Activated T-cell treated with anti-CD3 and anti-CD28 coated beads, Interleukin-2, amount 50 U/mL, for 72 hours (primary cell): ENCODE measurements at places on chromosomes 6 and 20. TPM values are rescaled to one million over a fixed set of nuclear protein-coding genes. Genes with fewer than 3 reads are reported as not detected.

DNA sequence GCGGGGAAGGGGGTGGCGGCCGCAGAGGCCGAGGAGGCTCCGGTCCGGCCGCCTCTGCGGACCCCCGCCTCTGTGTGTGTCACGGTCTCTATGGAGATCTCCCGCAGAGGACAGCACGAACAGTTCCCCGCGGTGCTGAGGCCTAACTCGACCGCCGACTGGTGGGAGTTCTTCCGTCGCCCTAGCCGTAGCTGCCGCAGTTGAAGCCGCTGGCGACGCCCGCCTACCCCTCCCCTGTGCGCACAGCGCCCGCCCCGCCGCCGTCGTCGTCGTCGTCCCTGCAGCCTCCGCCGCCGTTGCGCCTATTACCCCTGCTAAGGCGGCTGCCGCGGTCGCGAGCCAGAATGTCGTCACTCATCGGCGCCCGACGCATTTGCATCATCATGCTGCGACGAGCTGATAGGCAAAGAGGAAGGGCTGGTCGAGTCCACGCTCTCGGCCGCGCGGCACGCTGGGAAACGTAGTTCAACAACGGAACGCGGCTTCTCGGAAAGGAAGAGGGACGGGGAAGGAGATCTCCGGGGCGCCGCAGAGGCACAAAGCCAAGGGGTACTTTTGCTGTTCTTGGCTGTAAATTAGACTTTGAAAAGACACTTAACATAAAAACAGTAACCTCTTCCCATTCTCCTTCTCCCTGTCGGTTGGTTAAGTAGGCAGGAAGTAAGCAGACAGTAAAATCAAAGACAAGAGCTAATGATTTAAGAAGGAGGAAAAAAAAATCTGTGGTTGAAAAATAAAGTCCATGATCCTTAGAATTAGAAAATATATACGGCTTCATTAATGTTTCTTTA is at the start of gene NUP153:
TSS of gene NUP153 (minus strand) at position 346 of the 791 bp plus-strand sequence. CDS start 538 bp downstream, outside the sequence.
- peak; percentile 99 for DNase-seq

DNA sequence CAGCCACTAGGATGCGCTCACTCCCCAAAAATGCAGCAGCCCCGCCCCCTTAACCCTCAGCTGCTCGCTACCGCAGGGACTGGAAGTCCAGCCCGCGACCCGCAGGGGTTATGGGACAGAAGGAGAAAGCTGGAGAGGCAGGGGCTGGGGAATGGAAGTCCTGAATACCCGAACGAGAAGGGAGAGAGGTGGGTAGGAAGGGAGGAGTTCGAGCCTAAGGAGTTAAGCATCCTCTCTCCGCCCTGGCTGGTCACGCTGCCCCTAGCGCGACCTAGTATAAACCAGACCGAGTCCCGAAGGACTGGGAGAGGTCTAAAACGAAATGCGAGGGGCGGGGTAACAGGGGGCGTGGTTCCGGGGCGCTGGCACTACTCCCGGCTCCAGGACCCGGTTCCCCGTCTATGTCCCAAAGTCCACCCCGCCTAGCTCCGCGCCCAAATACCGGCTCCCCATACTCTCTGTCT is 448 bp upstream of the DDAH2 start:
- peak; percentile 81 for DNase-seq

GRCh38 chr6:152478377-152479010 is 158.7 kb downstream of the SYNE1 start:
- DNase-seq: no peak

DNA sequence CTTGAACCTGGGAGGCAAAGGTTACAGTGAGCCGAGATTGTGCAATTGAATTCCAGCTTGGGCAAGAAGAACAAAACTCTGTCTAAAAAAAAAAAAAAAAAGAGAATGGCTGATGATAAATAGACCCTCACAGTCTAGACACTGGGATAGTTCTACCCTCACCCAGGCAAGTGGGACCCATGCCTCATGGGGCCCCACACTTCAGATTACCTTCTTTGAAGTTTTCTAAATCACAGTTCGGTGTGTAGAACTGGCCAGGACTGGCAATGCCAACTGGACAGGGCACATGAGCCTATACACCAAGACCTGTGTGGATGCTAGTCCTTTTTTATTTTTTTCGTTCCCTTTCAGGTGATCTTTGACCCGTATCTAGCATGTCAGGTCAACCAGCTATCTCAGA is 24.3 kb upstream of the VIP start:
- no peak for DNase-seq

DNA sequence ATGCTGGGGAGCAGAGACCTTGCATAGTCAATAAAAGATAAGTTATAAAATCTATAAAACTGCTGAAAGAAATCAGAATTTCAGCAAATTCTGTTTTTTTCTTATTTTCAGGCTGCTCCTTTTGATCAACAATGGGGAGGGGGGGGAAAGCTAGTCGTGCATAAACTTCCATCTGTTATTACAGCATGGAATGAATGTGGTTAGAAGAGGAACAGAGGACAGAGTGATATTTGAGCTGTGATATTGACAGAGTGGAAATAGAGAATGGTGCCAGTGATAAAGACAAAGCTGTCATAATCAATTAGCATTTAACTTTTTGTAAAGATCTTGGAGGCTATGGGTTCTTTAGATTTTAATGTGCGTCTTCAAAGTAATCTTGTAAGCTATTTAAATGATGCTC is 43.4 kb upstream of the QKI start:
- DNase-seq: no peak

GRCh38 chr6:70790483-70791224 is 123.0 kb downstream of the SMAP1 start:
- DNase-seq: no peak

- no peak for DNase-seq
Measured at GRCh38 chr6:6418421-6418820, 98.0 kb upstream of the F13A1 start.

DNA sequence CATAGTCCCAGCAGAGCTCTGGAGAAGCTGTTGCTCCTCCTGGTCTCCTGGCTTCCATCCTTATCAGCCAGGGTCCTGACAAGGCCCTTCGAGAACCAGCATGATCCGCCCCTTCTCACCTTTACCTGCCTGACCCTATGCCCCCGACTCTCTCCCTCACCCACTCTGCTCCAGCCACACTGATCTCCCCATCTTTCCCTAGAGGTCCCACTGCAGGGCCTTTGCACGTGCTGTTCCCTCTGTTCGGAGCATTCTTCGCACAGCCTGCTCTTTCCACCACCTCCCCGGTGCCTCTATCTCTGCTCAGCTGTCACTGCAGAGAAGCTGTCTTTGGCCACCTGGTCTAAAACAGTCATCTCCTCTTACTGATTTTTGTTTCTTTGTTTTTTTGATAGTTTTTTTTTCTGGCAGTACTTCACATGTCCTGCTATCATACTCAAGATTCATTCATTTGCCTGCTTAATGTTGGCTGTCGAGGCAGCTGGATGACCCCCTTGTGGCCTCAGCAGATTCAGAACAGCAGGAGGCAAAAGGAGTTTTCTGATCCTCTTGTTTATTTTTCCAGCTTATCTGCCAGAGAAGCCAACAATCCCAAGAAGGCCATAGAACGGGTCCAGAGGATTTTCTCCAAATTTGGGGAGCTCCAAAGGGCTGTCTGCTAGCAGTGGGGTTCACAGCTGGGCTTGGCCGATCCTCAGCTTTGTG is 1.6 kb upstream of the PTGIS start:
- no peak for DNase-seq

GRCh38 chr6:89564752-89565427 is 73.7 kb downstream of the LYRM2 start:
- DNase-seq: no peak

DNA sequence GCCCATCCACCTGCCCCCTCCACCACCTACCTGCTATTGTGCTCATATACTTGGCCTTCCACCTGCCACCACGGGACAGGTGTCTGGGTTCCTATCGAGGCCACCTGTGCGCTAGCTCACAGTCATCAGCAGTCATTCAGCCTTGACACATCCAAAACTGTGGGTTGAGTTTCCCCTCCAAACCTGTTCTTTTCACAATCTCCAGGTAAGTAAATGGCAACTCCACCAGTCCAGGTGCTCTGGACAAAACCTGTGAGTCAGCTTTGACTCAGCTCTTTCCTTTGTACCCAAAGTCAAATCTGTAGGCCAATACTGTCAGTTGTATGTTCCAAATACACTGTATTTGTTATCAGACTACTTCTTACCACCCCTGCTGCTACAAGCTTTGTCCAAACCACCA is 52.6 kb downstream of the SPTLC3 start:
- no peak for DNase-seq

GRCh38 chr6:165268987-165269386 is 40.4 kb downstream of the C6orf118 start:
- no peak for DNase-seq

GRCh38 chr6:109358204-109358603 is 24.1 kb downstream of the CD164 start:
- DNase-seq: no peak

DNA sequence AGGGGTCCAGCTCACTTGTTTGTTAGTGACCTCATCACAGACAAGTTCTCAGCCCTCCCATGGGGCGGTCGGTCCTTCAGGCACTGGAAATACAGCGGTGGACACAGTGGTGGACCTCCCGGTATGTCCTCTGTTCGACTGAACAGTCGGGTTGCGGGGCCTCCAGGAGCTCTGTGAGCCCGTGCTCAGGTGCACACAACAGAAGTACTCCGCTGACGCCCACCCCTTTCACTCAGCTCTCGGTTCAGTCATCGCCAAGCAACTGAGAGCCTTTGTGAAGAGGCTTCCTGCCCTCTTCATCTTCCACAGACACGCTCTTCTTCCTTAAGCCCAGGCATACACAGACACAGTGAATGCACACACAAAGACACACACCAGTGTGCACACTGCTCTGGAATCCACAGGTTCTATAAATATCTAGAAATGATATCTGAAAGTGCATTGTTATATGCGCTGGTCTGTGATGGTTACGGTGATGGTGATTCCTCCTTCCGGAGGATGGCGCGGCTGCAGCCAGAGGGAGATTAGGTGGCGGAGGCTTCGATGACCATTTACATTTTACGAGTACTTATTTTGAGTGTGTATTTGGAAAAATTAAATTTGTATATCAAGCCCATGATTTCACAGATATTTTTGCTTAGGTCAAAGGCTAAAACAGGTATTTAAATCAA is 46.8 kb upstream of the BHLHE23 start:
- DNase-seq: no peak

- DNase-seq: no peak
Measured at GRCh38 chr20:50221501-50222308, 31.1 kb downstream of the CEBPB start.

- peak; percentile 66 for DNase-seq
Measured at GRCh38 chr20:50569864-50570836, 60.0 kb downstream of the PTPN1 start.

GRCh38 chr6:113276601-113277000 is 580.5 kb upstream of the MARCKS start:
- no peak for DNase-seq

DNA sequence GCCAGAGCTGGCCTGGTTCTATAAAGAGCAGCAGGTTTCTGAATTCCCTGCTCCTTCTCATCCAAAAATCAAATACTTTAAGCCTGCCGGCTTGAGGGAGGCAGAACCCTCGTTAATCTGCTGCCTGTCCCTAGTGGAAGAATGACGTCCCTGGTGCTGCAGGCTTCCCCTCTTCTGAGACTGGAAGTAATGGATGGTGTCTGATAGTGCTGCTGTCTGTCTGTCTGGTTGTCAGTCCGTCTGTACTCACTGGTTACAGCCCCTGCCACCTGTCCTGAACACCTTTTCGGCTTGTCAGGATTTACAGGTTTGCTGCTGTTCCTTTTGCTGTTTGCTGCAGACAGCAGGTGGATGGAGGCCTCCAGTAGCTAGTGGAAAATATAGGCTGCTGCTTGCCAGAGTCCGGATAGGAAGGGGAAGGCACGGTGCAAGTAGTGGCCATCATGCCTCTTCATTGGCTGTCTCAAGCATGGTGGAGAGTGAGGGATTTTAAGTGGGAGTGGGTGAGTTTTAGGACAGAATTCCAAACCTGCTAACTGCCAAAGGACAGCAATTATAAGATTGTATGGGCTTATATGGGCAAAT is 2.5 kb downstream of the RIMS1 start:
- no peak for DNase-seq

DNA sequence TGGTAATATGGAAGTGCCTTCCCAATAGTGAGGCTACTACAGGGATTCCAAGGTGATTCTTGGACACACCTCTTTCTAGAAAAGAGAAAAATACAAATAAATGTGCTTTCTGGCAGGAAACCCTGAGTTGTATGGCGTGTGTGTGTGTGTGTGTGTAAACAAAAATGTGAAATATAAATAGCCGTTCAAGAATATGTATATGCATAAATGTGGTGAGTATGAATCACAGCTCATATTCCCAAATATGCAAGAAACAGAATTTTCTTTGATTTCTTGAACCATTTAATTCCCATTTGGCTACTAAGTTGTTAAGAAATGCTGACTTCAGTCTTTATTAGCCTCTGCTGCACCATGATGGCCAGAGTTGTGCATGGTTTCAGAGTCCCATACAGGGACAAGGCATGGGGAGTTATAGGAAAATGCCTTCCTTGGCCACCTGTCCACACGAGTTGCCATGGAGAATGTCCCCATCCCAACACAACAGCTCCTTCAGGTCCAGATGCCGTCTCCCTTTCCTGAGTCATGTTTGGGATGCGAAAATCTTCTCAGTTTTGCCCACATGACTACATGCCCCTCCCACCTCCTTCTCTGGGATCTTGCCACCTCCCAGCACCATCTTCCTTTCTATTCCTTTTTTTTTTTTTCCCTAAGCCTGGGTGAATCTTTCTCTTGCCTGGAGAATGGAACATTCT is 312.4 kb upstream of the ECI2 start:
- no peak for DNase-seq

DNA sequence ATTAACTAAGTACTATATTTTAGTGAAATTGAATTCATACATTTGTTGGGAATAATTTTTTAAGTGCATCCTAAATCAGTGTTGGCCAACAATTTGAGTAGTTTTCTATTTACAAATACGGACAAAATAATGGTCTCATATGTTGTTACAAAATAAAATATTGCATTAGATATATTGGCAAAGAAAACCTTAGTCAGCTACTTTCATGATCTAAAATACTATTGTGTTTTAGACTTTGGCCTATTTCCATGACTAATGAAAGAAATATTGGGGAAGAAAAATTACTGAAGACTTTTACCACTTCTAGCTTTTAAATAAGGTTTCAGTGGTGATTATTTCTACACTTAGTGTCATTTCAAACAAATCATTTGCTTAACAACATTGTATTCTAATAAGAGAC is 498.0 kb downstream of the KHDRBS2 start:
- DNase-seq: no peak

DNA sequence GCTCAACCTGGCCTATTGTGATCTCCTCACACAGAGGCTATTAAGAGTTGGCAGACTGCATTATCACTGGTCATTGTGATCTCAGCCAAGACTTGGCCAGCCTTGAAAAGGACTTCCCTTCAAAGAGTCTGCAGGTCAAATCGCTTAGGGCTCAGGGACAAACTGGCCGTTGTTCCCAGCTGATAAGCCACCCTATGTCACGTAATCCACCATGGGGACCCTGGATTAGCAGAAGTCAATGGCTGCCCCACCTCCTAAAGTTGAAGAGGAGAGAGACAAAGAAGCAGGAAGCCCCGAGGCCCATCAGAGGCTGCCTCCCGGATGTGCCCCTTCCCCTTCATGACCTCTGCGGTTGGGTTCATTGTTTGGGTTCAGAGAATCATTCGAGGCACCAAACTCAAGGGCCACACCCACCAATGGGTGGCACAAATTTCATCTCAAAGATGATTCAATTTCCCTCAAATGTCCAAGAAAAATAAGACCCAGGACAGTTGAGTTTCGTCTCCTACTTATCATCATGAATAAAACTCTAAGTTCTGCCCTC is 56.6 kb downstream of the BPIFB1 start:
- no peak for DNase-seq

Gene LRRN4
- not detected for total RNA-seq

Gene RIN2
- total RNA-seq: not detected

Gene CLPSL2
- not detected for total RNA-seq

Gene DNMT3B
- total RNA-seq: 3.2 TPM

Gene GSTA1
- not detected for total RNA-seq

Gene XKR7
- not detected for total RNA-seq

Gene CFAP206
- total RNA-seq: not detected
